ENCODE measurements at places on chromosomes 2 and 18.

GRCh38 chr2:83565626-83566025 lies 893.5 kb downstream of the SUCLG1 start:
- DNase-seq = no peak

DNA sequence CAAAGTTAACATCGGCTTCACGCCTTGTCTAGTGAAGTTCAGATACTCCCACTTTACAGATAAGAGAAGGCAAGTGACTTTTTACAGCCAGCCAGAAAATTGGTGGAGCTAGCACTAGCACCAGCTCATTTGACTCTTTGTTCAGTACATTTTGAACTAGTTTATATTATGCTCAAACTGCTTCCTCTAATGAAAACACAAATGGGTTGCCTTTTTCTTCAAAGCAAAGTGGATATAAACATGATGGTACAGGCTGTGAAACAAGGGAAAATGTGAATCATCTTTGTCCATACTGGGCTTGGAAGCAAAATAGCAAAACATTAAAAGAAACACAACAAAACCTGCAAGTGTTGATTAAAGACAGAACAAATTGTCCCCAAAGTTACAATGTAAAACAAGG lies 99.6 kb upstream of the LHCGR start:
- no peak for DNase-seq

DNA sequence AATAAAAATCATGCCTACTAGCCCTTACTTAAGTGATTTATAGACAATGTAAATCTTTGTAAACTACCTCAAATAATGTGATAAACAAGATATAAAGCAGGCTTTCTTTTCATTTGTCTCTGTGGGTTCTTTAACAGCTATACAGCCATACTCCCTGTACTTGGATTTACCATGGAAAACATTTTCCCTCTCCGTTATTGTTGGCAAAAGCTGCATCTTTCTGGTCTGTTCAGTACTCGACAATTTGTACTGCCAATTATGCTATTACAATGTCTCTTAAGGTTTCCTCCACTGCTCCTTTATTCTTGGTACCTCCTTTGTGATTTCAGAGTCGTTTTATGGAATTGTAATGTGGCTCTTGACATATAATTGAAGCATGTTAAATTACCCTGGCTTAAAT lies 426.3 kb upstream of the PKDCC start:
- no peak for DNase-seq

- peak; percentile 92 for DNase-seq
These were observed 4.7 kb upstream of the STAMBP start for GRCh38 chr2:73823916-73824523.

DNA sequence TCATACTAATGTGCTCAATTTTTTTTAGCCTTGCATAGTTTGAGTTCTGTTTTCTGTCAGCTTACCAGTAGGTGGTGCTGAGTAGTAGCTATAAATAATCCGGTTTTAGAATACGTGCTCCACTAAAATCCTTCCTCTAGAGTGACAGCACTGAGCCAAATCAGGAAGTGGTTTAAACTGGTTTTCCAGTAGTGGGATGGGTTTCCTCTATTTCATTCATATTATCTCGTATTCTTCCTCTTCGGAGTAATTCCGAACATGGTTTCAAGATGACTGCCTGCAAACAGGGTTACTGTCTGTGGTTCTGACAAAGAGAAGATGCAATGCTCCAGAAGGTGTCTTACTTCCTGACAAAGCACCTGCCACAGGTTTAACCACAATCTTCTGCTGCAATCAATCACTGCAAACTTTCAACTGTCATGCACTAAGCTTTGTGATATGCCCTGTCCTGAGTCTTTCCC lies 496.9 kb upstream of the VRK2 start:
- peak; percentile 8 for DNase-seq
